Fibroblast of lung (primary cell): ENCODE measurements at places on chromosomes 3 and 15.
A peak's percentile ranks its signal among the peaks of the same experiment; 100 is the strongest.

- no peak for DNase-seq
These were observed 4.9 kb upstream of the ZNF662 start for GRCh38 chr3:42901073-42901415.

- peak; percentile 87 for DNase-seq
These were observed 135.1 kb downstream of the TMCO5A start for GRCh38 chr15:38069511-38070011.

DNA sequence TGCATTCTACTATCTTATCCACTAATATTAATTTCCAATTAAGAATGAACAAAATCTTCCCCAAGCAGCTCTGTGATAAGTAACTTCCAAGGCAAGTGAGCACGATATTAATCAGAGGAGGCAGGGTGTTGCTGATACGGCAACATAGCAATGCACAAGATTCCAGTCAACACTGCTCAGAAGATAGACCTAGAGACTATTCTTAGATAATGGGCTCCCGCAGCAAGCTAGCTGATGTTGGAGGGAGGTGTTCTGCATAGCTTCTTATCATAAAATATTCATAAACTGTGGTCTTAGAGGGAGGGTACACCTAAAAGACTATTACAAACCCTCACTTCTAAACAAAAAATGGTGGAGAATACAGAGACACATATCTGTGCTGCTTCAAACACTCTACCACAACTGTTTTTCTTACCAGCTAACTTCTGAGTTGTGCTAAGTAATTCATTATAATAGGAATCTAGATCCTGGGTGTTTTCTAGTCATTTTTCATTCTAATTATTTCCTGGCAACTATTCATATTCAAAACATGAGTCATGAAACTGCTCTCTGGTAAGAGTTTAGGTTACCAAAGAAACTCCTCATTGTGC is 382.0 kb upstream of the SOX14 start:
- no peak for DNase-seq

DNA sequence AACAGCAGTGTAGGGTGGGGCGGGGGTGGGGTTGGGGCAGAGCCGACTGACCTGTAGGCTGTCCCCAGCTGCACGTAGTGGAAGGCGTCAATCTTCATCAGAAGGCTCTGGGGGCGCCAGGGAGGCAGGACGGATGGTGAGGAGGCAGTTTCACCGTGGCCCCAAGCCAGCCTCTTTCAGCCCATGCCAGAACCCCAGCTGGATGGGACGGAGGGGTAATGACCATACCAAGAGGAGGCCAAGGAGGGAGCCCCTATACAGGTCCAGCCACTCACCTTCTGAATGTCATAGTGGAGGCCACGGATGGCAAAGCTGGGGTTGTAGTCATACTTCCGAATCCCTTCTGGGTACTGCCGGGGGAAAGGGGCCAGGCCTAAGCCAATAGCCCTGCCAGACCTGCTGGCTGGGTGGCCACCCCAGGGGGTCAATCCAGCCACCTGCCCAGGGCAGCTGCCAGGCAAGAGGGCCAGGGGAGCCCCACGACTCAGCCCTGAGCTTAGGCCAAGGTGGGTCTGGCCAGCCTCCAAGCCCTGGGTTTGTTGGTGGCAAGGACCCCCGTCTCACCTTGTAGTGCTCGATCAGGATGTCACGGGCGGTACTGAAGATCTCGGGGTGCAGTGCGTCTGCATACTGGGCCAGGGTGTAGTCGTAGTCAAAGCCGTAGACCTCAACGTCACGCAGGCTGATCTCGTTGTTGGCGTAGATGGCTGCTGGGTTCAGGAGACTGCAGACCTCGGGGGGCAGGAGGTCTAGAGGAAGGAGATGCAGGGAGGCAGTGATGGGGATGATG is 4.9 kb downstream of the NT5DC2 start:
- no peak for DNase-seq

DNA sequence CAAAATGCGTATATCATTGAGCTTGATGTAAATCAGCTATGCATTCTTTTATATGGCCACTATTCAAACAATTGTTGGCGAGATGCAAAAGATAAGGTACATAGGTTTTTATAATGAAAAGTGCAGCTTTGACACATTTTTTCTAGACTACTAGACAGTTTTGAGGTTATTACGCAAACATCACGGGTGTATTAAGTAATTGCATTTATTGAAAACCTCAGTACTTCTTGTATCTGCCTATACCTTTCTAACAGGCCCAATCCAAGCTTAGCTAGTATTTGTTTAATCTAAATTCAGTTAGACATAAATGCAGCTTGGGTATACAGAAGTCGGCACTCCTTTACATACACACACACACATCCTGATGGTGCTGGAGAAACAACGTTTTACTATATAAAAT is 2.7 kb downstream of the SPESP1 start:
- DNase-seq = no peak
